ENCODE measurements at places on chromosomes 7 and 10.

- H3K4me3 ChIP-seq: no peak overlapping the region
- no peak overlapping the region for H3K27ac ChIP-seq
- H3K36me3 ChIP-seq: no peaks in the 10 kb centered on the region
- H3K27me3 ChIP-seq: peaks cover 41% of the 10 kb centered on the region
- DNase-seq: no peak
Measured at GRCh38 chr10:98310701-98311100, 42.7 kb upstream of the LOXL4 start.

DNA sequence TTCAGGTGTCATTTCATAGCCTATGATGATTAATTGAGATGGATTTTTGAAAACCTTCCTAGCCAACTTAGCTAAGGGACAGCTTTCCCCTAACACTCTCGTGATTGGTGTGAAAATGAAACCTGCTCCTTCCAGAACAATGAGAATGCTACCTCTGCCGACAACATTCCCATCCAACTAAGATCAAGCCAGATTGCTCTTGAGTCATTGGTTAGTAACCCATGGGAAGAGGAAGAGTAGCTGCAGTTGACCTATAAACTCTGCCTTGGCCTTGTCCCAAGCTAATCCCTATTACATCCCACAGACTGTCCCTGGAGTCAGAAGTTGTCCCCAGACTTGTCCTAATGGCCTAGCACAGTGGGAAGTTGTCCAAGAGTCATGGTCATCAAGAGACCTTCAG is 80.5 kb upstream of the SVIL start:
- no peak for DNase-seq
- H3K36me3 ChIP-seq: peaks cover 4% of the 10 kb centered on the region
- no peak overlapping the region for H3K4me3 ChIP-seq
- H3K27me3 ChIP-seq: no peaks in the 10 kb centered on the region
- H3K4me1 ChIP-seq: no peaks in the 10 kb centered on the region

DNA sequence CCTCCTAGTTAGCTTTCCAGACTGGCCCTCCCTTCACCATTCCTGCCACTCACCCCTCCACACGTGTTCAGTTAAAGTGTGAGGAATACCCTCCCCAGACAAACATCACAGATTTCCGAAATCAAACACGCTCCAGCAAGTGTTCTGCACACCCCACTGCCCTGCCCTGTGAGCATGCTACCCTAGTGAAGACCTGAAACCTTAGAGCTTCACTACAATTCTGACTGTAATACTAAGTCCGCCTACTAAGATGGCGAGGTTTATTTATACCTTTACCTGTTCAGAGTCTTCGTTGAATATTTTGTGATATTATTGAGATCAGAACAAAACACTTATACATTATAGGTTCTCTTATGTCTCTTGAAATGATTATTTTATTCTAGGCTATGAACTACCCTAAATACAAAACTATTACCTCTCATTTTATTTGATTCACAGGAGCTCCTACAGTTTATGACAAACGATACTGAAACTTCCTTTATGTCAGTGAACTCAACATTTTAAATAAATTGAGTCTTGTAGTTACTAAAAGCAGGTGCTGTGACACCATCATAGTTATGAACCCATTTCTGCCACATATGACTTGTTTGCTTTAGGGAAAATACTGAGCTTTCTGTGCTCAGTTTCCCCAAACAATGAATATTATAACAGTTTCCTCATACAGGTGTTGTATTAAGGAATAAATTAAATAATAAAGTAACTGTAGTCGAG is 8.6 kb downstream of the SCIN start:
- DNase-seq: no peak
- H3K36me3 ChIP-seq: no peaks in the 10 kb centered on the region
- H3K4me3 ChIP-seq: no peak overlapping the region
- peaks cover 20% of the 10 kb centered on the region for H3K27me3 ChIP-seq

DNA sequence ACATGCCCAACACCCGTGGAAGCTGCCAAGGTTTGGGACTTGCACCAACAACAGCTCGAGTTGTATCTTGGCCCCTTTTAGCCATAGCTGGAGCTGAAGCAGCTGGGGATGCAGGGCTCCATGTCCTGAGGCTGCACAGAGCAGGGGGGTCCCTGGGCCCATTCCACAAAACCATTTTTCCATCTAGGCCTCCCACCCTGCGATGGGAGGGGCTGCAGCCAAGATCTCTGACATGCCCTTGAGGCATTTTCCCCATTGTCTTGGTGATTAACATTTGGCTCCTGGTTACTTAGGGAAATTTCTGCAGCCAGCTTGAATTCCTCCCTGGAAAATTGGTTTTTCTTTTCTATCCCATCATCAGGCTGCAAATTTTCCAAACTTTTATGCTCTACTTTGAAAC is 637.8 kb upstream of the VSTM2A start:
- no peak overlapping the region for H3K27ac ChIP-seq
- no peaks in the 10 kb centered on the region for H3K27me3 ChIP-seq
- no peak overlapping the region for H3K4me3 ChIP-seq
- H3K4me1 ChIP-seq: no peaks in the 10 kb centered on the region
- H3K36me3 ChIP-seq: no peaks in the 10 kb centered on the region

GRCh38 chr10:14153570-14154055 is 177.1 kb downstream of the FRMD4A start:
- no peak for DNase-seq
- no peak overlapping the region for H3K27ac ChIP-seq
- H3K4me3 ChIP-seq: no peak overlapping the region
- H3K4me1 ChIP-seq: no peaks in the 10 kb centered on the region
- no peaks in the 10 kb centered on the region for H3K36me3 ChIP-seq

DNA sequence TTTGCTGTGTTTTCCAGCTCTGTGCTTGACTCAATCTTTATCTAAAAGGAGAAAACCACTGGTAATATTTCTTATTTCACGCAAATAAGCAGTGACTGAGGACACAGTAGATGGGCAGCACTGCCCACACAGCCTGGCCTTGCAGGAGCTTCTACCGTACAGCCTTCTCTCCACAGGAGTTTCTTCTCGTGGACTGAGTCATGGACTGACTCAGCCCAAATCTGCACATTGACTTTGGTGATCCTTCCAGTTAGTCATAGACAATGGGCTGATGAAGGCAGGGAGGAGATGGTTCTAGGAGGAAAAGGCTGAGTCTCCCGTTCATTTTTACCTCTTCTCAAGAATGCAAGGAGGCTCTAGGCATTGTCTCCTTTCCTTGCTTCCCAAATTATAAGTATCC is 200.7 kb downstream of the RAPGEF5 start:
- no peak overlapping the region for H3K27ac ChIP-seq
- no peak for DNase-seq
- peaks cover 14% of the 10 kb centered on the region for H3K4me1 ChIP-seq
- H3K4me3 ChIP-seq: no peak overlapping the region

- peak overlapping the region; percentile 62 for H3K4me3 ChIP-seq
- peaks cover 9% of the 10 kb centered on the region for H3K4me1 ChIP-seq
Measured at GRCh38 chr7:151276666-151277590, 28.4 kb upstream of the SMARCD3 start.

- no peak overlapping the region for H3K4me3 ChIP-seq
- no peak for DNase-seq
- H3K36me3 ChIP-seq: no peaks in the 10 kb centered on the region
- H3K4me1 ChIP-seq: no peaks in the 10 kb centered on the region
Measured at GRCh38 chr7:84484502-84485079, 290.0 kb upstream of the SEMA3A start.

DNA sequence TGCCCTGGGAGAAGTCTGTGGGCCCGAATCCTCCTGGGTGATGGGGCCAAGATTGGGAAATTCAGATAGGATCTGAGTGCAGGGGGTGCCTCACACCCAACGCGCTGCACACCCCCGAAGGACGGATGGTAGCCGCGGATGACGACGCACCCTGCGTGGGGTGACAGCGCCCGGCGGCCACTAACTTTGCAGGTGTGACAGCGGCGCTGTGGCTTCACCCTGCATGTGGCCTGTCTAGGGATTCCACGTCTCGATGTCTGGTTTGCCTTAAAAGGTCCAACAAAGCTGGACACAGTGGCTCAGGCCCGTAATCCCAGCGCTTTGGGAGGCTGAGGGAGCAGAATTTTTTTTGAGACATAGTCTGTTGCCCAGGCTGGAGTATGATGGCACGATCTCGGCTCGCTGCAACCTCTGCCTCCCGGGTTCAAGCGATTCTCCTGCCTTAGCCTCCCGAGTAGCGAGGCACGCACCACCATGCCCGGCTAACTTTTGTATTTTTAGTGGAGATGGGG is 18.6 kb downstream of the ADAP1 start:
- peaks cover 6% of the 10 kb centered on the region for H3K36me3 ChIP-seq
- peak overlapping the region; percentile 43 for H3K27ac ChIP-seq
- no peak overlapping the region for H3K4me3 ChIP-seq
- DNase-seq: no peak
- H3K27me3 ChIP-seq: peaks cover 14% of the 10 kb centered on the region

GRCh38 chr7:86647385-86648094 is 3.8 kb downstream of the GRM3 start:
- no peak overlapping the region for H3K27ac ChIP-seq
- H3K4me3 ChIP-seq: no peak overlapping the region
- DNase-seq: no peak
- H3K4me1 ChIP-seq: no peaks in the 10 kb centered on the region
- H3K36me3 ChIP-seq: no peaks in the 10 kb centered on the region
- H3K27me3 ChIP-seq: peaks cover 24% of the 10 kb centered on the region

DNA sequence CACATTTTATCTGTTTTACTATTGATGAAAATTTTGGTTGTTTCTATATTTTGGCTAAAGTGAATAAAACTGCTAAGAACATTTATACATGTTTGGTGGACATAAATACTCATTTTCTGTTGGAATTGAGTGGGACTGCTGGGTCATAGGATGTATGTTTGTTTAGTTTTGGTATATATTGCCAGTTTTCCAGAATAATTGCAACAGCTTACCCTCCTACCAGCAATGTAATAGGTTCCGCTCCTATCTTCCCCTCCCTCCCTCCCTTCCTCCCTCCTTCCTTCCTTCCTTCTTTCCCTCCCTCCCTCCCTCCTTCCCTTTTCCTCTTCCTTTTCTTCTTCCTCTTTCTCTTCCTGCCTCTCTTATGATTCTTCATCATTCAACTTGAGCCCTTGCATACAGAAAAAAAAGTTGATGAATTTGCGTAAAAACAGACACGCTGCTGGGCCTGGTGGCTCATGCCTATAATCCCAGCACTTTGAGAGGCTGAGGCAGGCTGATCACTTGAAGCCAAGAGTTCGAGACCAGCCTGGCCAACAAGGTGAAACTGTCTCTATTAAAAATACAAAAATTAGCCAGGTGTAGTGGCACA is 23.5 kb downstream of the VKORC1L1 start:
- no peaks in the 10 kb centered on the region for H3K27me3 ChIP-seq
- H3K4me3 ChIP-seq: no peak overlapping the region
- DNase-seq: no peak
- no peak overlapping the region for H3K27ac ChIP-seq
- H3K36me3 ChIP-seq: peaks cover 25% of the 10 kb centered on the region
- no peaks in the 10 kb centered on the region for H3K4me1 ChIP-seq
